Stimulated activated CD4-positive, alpha-beta T cell treated with anti-CD3 and anti-CD28 coated beads, TNF-alpha, amount 100 ng/mL, for 4 hours (primary cell): ENCODE measurements at places on chromosomes 11 and 22.

- no peak for DNase-seq
Observed at GRCh38 chr11:75264971-75265370, 24.4 kb downstream of the TPBGL start.

DNA sequence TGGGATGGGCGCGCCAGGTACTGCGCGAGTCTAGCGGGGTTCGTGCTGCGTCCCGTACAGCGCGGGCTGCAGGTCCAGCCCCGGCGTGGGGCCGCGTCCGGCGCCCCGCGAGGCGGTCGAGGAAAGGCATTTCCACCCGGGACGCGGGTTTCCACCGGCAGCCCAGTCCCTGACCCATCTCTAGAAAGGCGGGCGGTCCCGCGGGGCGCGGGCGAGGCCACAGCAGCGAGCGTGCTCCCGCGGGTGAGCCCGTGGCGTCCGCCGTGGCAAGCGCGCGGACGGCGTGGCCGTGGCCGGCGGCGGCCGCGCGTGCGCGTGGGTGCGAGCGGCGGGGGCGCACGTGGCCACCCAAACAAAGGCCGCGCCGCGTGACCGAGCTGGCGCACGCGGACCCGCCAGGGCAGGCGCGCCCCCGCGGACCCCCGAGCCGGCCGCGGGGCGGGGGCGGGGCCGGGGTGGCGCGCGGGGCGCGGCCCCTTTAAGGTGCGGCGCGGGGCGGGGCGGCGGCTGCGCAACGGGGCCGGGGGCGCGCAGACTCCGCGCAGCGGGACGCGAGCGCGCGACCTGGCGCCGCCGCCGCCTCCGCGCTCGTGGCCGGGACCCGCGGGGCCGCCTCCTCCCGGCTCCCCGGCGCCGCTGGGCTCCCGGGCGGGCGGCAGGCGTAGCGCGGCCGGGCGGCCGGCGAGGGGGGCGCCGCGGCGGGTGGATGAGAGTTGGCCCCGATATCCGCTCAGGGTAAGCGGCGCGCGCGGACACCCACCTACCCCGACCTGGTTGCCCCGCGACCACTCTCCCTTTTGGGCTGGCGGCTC, 39.3 kb upstream of the CELSR1 start:
- DNase-seq: peak; percentile 47

GRCh38 chr11:75055511-75055910, 41.2 kb downstream of the OR2AT4 start:
- DNase-seq: no peak

DNA sequence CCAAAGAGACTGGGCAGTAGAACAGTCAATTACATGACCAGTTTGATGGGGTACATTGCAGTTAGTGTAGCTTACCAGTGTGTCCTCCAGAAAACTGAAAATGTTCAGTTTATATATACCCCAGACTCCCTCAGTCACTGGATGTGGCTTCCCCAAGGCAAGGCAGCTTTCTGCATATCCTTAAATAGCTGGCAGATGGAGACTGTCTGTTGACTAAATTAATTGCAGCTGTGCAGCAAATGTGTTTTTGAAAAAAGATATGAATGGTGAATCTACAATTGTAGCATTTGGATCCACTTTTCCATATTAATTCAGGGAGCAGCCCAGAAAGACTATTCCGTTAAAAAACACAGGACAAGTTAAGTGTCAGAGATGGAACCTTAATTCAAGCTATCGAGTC, 565.1 kb upstream of the CCDC179 start:
- no peak for DNase-seq

- no peak for DNase-seq
Observed at GRCh38 chr11:106520146-106520912, 442.9 kb downstream of the AASDHPPT start.

DNA sequence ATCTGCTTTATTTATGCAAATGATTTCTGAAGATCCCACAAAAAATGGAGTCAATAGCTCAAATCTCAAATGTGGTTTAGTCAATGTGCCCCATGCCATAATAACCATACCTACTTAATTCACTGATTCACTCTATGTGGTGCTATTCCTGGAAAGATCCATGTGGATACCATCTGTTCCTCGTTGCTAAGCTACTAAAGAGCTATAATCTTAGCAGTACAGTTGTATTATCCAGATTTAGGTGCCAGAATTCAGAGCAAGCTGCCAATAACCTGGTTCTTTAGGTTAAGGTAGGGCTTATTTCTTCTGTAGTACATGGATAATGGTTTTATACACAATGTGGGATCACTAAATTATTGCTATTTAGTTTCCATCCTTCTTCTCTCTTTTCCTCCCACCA, 974.7 kb upstream of the CCDC90B start:
- no peak for DNase-seq

DNA sequence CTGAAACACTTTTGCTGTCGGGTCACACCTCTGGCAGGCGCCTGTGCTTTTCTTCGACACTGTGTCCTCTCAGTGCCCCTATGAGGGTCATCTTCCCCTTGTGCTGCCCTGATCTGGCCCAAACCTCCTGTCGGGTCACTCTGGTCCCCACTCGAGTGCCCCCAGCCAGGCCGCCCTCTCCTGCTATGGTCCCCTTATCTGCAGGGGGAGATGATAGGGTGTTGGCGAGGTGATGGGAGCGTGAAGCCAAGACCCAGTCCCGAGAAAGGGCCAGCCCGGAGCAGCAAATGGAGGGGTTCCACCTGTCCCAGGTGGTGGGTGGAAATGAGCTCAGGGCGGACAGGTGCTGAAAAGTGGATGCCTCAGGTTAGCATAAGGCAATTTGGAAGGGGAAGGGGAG, 9.7 kb downstream of the NADSYN1 start:
- DNase-seq: no peak
